Forelimb muscle (tissue), 1 donor: ENCODE measurements at places on chromosomes 12 and 14. TPM values are rescaled to one million over a fixed set of nuclear protein-coding genes. Genes with fewer than 3 reads are reported as not detected.

Gene AQP5
- polyA plus RNA-seq, result 0.38 TPM

Gene CTSG
- 2.5 TPM for polyA plus RNA-seq

Gene ITPR2
- polyA plus RNA-seq, result 2.7 TPM

Gene SMIM41
- polyA plus RNA-seq, result 0.18 TPM

Gene EFS
- polyA plus RNA-seq, result 69.2 TPM

Gene PLEK2
- polyA plus RNA-seq, result 0.89 TPM
